ENCODE measurements at places on chromosomes 16 and 17. TPM values are rescaled to one million over a fixed set of nuclear protein-coding genes. Genes with fewer than 3 reads are reported as not detected.

DNA sequence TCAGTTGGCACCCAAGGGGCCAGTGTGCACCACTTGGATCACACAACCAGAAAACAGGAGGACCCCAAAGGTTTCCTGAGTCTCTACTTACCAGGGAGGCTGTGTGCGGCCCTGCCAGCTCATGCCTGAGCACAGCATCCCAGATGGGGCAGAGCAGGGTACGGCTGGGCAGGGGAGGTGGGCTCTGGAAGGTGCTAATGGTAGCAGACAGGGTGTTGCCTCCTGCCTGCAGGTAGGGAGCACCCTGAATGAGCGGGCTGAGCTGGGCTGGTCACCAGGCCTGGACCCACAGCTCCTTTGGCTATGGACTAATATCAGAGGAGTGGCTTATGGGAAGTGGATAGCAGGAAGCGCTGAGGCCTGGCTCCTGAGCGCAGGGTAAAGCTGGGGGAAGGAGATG lies 14.6 kb downstream of the RECQL5 start:
- no peaks in the 10 kb centered on the region for H3K27me3 ChIP-seq
- H3K36me3 ChIP-seq, result no peaks in the 10 kb centered on the region
- H3K27ac ChIP-seq, result no peak overlapping the region

- DNase-seq, result no peak
- no peak overlapping the region for H3K4me3 ChIP-seq
- H3K27me3 ChIP-seq, result no peaks in the 10 kb centered on the region
These were observed 29.9 kb downstream of the BAIAP2 start for GRCh38 chr17:81064678-81065475.

GRCh38 chr17:5580367-5580766 lies 3.9 kb downstream of the NLRP1 start:
- DNase-seq, result no peak
- no peaks in the 10 kb centered on the region for H3K36me3 ChIP-seq
- H3K4me3 ChIP-seq, result no peak overlapping the region

DNA sequence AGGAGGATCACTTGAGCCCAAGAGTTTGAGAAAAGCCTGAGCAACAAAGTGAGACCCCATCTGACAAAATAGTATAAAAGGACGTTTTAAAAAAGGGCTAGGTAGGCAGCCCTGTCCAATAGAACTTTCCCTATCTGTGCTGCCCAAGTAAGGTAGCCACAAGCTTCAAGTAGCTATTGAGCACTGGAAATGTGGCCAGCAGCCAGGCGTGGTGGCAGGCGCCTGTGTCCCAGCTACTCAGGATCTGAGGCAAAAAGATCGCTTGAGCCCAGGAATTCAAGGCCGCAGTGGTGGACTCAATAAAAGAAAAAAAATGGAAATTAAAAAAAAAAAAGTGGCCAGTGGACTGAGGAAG lies 1.5 kb upstream of the NQO1 start:
- no peak overlapping the region for H3K27ac ChIP-seq
- H3K27me3 ChIP-seq, result no peaks in the 10 kb centered on the region
- DNase-seq, result no peak
- no peaks in the 10 kb centered on the region for H3K36me3 ChIP-seq

DNA sequence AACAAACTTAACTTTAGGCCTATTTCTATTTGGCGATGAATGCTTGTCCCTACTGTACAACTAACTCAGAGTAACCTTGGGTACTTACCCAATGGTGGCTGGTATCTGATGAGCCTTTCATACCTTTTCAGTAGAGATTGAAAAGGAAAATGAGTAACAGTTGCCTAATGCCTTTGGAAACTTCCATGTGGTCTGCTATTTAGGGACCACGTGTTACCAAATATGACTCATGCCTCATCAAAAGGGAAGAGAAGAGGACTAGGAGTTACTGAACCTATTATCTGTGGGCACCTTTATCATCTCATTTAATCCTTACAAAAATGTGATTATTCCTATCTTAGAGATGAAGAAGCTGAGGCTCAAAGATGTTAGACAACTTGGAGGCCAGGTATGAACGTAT lies 8.1 kb downstream of the MYOCD start:
- DNase-seq, result no peak
- no peak overlapping the region for H3K4me3 ChIP-seq
- H3K27me3 ChIP-seq, result no peaks in the 10 kb centered on the region
- H3K36me3 ChIP-seq, result no peaks in the 10 kb centered on the region
- no peak overlapping the region for H3K27ac ChIP-seq

Gene MT3
- not detected for total RNA-seq

Gene OR4D2
- not detected for total RNA-seq
